ENCODE measurements at places on chromosomes 6 and 20.

DNA sequence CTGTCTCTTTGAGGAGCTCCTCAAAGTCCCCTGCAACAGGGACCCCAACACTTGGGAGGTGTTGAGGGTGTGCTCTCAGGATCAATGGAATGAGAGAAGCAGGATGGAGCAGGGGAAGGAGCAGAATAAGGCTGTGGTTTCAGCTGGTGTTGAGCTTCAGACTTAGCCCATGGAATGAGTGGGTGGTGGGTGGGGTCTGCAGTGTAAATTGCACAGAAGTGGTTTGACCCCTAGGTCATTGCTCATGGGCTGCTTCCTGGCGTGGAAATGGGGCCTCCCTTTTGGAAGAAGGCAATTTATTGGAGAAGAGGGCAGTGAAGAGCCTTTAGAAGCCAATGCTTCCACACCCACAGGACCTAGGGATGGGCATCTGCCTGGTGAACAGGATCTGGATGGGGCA, 37.0 kb upstream of the KCNG1 start:
- DNase-seq: no peak

- no peak for DNase-seq
Observed at GRCh38 chr20:48339986-48340882, 487.6 kb downstream of the PREX1 start.

DNA sequence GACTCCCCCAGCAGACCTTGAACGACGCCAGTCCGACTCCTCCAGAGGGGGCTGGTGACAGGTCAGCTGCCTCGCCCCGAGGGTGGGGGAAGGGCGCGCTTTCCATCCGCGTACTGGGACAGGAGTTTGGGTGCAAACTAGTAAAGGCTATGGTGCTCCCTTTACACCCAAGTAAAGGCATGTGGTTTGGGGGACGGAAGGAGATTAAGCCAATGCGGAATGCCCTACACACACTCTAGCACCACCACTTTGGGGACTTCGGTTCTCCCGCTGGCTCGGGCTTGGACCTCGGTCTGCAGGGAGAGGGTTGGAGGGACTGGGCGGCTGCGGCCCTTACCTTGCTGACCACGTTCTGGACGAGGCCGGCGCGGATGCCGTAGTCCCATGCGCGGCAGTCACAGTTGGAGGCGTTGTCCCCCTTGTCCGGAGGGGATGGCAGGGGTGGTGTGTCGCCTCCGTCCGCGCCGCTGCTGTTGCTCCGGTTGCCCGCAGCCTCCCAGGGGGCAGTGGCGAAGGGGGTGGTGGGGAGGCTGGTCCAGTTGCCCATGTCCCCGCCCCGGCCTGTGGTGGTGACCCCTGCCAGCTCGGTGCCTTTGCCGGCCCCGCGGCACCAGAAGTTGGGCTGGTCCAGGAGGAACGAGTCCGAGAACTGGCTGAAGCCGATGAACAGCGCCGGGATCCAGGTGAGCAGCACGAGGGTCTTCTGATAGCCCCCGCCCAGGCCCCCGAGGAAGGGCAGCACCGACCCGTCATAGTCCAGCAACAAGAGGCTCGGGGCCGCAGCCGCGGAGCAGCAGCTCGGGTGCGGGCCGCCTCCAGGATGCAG, 1.1 kb downstream of the SLC22A23 start:
- no peak for DNase-seq

DNA sequence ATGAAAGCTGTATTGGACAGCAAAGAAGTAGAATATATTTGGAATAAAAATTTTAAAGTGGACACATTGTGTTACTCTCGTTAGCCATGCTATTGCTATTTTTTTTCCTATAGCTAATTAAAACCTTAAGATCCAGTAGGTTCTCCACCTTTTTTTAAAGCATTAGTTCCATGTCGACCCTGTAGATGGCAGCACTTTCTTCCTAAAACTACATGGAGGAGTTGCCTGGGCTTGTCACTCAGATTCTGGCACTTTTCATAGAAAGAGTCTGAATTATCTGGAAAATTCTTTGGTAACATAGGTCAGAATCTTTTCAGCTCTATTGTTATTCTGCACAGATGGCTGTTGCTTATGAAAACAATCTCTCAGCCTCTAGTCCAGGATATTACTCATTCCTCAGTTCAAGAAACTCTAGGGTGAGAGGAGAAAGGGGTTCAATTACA, 42.0 kb upstream of the ESR1 start:
- DNase-seq: peak; percentile 48

DNA sequence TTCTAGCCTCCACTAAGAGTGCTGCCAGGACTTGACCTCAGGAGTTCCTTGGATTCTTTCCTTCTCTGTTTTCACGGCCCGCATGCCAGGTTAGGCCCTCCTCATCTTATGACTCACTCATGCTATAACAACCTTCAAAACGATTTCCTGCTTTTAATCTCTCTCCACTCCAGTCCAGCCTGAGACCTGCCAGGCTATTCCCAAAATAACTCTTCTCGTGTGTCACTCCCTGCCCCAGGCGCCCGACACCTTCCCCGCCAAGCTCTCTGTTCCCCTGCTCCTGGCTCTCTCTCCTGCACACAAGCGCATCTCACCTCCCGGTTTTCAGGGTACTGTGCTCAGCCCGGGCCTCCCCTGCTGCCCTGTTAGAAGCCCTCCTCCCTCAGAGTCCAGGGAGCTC, 64.1 kb upstream of the RPS6KA2 start:
- no peak for DNase-seq

DNA sequence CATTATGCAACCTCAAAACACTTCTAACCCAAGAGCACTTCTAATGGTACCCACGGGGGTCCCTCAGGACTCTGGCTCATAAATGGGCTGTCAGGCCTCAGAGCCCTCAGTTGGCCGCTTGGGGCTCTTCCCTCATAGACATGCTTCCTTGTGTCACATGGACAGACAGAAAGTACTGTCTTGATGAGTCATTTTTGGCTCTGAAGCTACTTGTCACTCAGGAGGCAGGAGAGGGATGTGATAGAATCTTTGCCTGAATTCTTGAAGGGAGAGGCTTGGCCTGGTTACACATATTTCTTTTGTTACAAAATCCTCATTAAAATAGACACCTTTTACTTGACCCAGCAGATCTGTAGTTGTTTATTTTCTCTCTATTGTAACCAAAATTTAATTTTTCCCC, 15.1 kb upstream of the EDN1 start:
- DNase-seq: no peak

DNA sequence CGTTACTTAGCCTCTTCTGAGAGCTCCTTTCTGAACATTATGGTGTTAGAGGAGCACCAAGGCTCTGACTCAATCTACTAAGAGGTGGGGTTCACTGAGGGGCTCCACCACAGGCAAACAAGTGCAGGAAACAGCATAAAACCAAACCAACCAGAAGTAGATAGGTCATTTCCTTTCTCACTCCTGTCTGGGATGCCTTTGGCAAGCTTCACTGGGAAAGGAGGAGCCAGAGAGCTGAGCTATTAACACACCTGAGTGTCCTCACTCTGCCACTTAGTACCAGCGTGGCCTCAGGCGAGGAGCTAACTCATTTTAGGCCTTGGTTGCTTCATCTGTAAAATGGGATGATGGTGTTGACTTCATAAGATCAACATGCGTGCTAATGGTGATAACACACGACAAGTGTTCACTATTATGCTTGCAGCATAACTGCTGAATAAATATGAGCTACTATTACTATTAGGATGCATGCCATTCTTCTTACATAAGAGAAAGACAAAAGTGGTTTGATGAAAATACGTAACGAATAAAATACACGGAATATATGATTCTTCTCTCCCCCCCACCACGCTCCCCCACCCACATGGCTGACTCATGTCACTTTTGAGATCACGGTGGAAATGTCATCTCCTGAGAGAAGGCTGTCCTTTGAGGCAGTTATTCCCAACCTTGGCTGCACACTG, 185.4 kb downstream of the BCAS1 start:
- DNase-seq: no peak

- no peak for DNase-seq
Observed at GRCh38 chr20:36827541-36828279, 48.2 kb upstream of the TLDC2 start.

DNA sequence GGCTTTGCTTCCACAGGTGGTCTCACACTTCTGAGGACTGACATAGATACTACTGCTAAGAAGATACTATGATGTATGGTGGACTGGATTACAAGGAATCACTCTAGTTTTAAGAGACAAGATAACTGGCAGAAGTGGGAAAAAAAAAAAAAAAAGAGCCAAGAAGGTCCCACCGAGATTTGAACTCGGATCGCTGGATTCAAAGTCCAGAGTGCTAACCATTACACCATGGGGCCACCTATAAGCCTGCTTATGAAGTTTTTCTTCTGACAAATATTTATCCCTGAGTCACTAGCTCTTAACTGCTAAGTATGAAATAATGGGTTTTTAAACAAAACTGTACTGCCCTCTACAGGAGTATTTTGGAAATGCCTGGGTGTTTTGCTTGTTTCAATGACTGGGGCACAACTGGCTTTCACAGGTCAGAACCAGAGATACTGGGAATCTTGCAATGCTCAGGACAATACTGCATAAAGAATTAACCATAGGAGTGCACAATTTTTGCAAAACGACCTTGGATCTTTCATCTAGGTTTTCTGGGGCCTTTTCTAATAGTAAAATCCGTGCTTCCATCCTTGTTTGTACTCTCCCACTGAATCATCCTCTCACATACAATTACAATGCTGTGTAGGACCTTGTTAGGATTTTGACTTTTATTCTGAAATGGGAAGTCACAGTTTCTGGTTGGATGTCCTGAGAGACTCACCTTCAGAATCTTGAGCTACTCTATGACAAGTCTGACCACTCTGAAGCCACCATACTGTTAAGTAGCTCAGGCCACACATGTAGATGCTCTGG, 116.3 kb downstream of the OR2B2 start:
- DNase-seq: peak; percentile 84

- DNase-seq: no peak
Observed at GRCh38 chr6:170459451-170459850, 93.7 kb downstream of the PSMB1 start.

DNA sequence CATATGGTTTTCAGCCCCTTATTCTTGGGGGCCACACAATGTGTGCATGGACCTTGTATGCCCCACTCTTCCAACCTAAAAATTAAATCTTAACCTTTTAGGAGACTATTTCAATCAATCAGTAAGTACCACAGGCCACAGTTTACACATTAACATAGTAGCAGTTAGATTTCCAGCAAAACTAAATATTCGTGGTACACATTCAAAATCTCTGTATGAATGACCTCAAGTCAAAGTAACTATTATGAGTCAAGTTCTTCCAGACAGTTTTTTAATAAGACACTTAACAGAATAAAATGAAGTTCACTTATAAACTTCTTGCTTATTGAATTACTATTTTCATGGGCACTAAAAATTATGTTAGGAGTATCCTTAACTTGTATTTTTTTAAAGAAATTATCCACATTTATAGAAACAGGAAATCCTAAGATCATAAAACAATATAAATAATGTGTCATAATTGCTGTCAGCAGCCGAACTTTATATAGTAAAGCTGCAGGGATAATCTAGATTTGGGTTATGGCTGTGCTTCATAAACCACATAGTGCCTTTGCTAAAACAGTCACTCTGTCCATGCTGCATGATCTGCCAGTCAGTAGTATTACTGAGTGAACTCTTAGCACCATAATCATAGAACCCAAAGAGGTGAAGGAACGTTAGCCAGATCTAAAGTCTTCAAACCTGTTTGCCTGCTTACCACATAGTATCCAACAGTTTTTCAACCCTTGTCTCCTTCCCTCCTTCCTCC, 21.7 kb downstream of the SEC63 start:
- no peak for DNase-seq

GRCh38 chr20:9022376-9022775, 46.5 kb upstream of the PLCB4 start:
- no peak for DNase-seq

GRCh38 chr20:51876313-51876940, 74.1 kb upstream of the SALL4 start:
- peak; percentile 24 for DNase-seq
